ENCODE measurements at places on chromosomes 6 and 20. TPM values are rescaled to one million over a fixed set of nuclear protein-coding genes. Genes with fewer than 3 reads are reported as not detected.

The NKX2-2 gene
- not detected for total RNA-seq

The LGSN gene
- total RNA-seq = 0.09 TPM

The KIAA1586 gene
- 88.1 TPM for total RNA-seq

The MUC22 gene
- total RNA-seq = not detected

The TSBP1 gene
- total RNA-seq = not detected

The RWDD1 gene
- total RNA-seq = 28.0 TPM

The FBXL4 gene
- total RNA-seq = 18.3 TPM

The BMP5 gene
- total RNA-seq = 1.5 TPM

The SLC4A11 gene
- 0.95 TPM for total RNA-seq

The FOXF2 gene
- total RNA-seq = not detected

The CEP85L gene
- 12.6 TPM for total RNA-seq

The EYA2 gene
- total RNA-seq = 1.8 TPM

The CST1 gene
- not detected for total RNA-seq

The GJA10 gene
- not detected for total RNA-seq

The SYNJ2 gene
- total RNA-seq = 4.8 TPM

The OPRL1 gene
- 3.3 TPM for total RNA-seq

The FGD2 gene
- 0.06 TPM for total RNA-seq

The PBOV1 gene
- total RNA-seq = not detected

The TGM2 gene
- 0.22 TPM for total RNA-seq

The PNRC1 gene
- total RNA-seq = 236 TPM

The GLP1R gene
- total RNA-seq = 1.3 TPM

The SYNCRIP gene
- total RNA-seq = 150 TPM

The EPHA7 gene
- total RNA-seq = 47.6 TPM

The EDN1 gene
- total RNA-seq = 2.9 TPM
